Activated CD8-positive, alpha-beta memory T cell treated with anti-CD3 and anti-CD28 coated beads for 48 hours (primary cell): ENCODE measurements at places on chromosomes 5 and 9.

GRCh38 chr9:35001803-35002502 is 12.4 kb downstream of the DNAJB5 start:
- DNase-seq = no peak

DNA sequence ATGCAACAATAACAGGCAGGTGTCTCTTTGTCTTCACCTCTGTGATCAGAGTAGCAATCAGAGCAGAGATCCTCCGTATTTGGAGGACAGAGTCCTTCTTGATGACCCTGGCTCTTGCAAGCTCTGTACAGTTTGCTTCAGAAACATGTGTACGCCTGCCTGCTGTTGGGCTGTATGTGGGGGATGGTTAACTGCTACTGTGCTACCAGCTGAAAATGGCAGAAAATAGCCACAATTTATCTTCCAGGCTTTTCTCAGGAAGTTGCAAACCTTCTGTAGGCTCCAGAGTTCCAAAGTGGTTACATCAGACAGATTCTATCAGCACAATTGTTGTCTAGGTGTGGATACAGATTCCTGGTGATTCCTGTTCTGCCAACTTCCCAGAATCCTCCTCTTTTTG is 35.5 kb downstream of the DDX46 start:
- no peak for DNase-seq

DNA sequence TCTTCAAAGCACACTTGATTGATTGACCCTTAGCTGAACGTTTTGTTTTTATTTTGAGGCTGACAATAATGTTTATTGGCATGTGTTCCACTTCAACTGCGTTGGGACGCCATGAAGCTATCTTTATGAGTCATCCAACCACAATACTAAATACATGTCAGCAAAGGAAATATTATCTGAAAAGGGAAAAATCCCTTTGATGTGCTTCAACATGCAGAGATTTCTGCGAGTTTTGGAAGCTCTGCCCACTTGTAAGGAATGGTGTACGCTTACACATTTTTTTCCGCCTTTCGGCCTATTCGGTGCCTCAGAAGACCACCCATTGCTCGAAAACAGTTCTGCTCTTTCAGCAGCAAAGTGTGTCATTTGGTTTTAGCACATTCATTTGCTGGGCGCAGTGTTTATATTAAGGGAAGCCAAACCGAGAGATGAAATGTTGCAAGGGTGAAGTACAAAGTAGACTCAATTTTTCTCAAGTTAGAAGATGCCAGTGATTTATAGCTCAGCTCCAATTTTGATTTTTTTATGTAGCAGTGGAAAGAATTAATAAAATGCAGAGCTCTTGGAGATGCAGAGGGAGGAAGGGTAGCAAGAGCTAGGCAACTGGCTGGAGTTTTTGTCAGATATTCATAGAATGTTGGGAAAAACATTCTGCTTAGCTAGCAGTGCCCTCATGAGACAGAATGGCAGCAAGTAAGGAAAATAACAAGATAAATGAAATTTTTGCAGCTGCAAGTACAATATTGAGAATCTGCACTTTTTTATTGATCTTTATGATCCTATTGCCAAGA is 68.9 kb downstream of the PRDM6 start:
- DNase-seq = no peak

DNA sequence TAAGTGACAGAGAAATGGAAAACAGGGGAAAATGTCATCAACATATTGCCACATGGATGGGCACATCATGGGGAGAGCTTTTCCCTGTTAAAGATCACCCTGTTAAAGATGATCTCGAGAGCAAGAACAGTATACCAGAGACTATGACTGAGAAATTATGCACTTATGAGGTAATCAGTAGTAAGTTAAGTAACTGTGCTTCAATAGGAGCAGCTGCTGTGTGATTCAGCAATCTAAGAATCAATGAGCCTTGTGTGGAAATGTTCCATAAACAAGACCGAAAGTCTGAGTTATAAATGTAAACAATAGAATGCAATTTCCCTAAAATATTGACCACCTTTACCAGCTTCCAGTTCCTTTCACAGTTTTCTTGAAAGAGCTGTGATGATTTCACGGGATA is 582.3 kb downstream of the CAAP1 start:
- DNase-seq = no peak

DNA sequence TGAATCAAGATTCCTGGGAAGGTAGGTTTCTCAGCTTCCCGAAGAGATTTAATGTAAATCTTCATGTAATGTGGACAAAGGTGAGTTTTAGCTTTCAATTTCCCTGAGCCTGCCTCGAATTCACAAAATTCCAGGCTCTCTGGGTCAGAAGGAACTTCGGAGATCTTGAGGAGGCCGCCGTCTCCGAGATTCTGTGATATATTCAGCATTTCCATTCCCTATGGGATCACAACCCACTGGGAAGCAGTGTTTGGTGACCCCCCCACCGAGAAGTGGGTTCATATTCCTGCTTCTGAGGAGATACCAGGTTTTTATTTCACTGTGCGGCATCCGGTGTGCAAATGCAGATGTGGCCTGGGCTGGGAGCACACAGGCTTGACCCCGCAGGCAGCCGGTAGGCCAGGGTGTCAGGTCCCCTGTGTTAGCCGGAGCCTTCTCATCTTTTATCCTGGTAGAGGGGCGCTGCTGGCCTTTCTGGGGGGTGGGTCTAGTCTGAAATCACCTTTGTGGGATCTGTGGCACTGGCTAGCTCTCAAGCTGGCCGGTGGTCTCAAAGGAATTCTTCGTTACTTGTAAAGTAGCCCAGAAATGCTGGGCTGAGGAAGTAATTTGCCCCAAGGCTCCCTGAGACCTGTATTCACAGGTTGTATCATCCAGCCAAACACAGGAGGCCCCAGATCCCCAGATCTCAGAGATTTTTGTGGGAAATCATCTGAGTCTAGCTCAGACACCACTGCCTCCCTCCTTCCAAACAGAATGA is 1.4 kb downstream of the PLEKHG4B start:
- no peak for DNase-seq

- DNase-seq = no peak
Observed at GRCh38 chr9:16974436-16974835, 104.0 kb upstream of the BNC2 start.

GRCh38 chr9:13939134-13939533 is 374.8 kb downstream of the NFIB start:
- DNase-seq = no peak

GRCh38 chr9:98168941-98169488 is 23.4 kb downstream of the CORO2A start:
- no peak for DNase-seq

DNA sequence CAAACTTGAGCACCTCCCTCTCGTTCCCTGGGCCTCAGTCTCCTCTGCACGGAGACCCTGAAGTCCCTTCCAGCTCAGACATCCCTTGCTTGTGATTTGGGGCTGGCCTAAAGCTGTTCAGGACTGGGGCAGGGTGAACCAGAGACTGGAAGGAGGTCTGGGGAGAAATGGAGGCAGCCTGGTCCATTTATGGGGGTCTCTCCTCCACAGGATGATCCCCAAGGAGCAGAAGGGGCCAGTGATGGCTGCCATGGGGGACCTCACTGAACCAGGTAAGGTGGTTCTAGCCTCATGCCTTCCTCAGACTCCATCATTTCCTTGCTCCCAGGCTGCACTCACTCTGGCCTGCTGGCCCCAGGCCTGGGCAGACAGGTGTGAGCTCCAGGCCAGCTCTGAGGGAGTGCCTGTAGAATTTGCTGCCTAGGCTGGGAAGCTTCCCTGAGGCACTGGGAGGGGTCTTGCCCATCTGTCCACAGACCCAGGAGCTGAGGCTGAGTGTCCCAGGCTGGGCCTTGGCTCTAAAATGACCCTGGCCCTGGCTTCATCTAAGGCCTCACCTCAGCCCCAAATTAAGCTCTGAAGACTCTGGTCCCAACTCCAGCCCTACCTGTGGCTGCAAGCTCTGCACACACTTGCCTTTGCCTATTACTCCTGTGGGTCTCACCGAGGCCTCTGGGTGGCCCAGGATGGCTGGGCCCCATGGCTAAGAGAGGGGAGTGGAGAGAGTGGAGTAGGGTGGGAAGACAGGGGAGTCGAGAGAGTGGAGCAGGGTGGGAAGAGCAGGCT is 1.9 kb downstream of the MYOZ3 start:
- no peak for DNase-seq
